Activated CD8-positive, alpha-beta memory T cell treated with anti-CD3 and anti-CD28 coated beads for 4 hours (primary cell): ENCODE measurements at places on chromosomes 11 and 22.

GRCh38 chr11:39190751-39191150 lies 2268.7 kb downstream of the LRRC4C start:
- no peak for DNase-seq

GRCh38 chr11:74470526-74470925 lies 3.2 kb upstream of the KCNE3 start:
- no peak for DNase-seq

GRCh38 chr11:96169250-96169649 lies 173.7 kb downstream of the MAML2 start:
- no peak for DNase-seq

- DNase-seq: no peak
These were observed 252.0 kb downstream of the BRD1 start for GRCh38 chr22:49575703-49576081.

DNA sequence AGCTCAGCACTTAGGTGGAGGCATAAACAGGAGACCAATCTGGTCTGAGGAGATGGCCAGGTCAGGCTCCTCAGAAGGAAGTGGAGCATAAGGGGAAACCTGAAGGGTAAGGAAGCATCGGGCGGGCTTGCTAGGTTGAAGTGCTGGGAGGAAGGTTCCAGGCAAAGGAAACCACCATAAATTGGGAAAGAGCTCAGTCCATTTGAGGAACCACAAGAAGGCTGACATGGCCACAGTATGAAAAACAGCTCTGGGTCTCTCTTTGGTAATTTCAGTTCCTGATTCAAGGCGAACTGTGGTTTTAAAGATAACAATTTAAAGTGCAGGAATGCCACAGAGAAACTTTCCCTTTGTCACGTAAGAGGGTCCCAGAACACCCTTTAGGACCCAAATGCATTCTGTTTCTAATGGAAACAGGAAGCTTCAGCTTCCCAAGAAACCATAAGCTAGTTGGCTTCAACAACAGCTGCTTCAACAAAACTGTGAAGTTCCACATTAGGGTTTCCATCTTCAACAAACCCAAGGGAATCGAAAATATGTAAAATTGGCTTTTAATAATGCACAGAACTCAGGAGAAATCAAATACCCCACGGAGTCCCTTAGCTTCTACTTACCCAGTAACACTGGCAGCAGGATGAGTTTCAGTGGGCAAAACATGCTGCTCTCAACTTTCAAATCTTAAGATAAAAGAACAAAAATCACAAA lies 10.4 kb downstream of the JAML start:
- DNase-seq: no peak
